ENCODE measurements at places on chromosomes 12 and 14.

DNA sequence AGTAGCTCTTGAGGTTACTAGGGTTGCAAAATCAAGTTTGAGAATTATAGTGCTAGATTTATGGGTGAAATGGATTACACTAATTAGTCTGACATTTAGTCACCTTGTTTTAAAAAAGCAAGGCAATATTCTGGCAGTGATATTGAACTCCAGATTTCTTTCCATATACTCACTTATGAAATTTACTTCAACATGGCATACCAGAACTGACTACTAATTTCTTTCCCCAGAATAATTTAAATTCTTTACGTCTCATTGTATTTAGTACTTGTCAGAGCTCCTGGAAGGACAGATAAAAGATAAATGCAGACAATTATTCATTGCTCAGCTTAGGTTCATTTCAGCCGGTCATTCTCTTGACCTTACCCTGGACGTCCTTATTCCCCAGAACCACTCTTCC is 24.3 kb downstream of the EMP1 start:
- DNase-seq, result no peak

DNA sequence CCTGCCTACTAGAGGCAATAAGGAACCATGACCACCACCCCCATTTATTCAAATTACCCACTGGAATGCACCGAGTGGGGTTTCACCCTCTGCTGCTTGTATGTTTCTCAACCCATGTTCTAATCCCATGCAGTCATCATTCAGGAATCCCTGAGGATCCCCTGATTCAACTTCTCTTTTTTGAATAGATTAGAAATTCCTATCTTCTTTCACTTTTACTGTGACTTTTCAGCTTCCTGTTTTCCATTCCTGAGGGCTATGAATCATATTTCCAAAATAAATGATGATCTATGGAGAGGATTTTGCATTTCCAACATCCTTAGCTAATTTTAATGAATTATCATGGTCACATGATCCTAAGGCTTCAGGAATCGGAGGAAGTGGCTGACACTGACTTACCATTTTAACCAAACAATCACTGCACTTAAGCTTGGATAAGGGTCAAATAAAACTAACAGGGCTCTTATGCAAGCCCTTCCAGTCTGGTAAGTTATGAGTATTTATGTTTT is 19.4 kb upstream of the P2RX4 start:
- no peak for DNase-seq

DNA sequence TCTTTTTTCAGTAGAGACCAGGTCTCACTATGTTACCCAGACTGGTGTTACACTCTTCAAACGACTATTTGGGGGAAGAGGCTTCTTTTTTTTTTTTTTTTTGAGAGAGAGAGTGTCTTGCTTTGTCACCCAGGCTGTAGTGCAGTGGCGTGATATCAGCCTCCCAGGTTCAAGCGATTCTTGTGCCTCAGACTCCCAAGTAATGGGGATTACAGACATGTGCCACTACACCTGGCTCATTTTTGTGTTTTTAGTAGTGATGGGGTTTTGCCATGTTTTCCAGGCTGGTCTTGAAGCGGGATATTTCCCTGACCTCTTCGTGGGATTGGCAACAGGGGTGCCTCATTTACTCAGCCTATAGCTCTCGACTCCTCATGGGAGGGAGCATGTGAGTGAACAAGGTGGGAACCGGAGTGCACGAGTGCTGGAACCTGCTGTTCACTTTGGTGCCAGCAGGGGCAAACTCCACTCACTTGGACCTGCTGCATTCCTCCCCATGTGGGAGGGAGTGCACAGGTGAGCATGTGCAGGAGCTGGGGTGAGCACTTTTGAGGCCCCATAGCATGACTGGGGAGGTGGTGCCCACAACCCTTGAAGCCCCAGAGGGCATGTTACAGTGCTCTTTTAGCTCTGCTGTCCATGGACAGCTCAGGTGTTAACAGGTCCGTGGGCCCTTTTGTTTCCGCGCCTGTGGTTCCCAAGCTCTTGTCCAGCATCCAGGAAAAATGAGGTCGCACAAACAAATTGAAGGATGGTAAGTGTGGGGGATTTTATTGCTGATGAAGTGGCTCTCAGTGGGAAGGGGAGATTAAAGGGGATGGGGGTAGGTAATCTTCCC is 79.1 kb upstream of the HECTD1 start:
- DNase-seq, result no peak

DNA sequence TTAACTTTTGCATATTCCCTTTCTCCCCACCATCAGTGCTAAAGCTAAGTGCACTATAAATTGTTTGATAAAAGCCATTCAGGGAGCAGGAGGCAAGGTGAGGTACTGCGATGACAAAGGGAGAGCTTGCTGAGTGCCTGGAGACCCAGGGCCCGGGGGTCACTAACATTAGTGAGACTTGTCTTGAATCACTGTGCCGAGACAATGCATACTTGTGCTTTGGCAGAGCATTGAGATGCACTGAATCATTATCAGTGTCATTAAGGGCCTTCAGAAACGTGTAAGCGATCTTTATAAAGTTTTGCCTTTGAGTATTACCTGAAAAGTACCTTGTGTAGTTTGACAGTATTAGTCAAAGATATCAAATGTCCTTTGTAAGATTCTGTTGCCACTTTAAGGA is 447.5 kb downstream of the PCNX1 start:
- DNase-seq, result no peak
